ENCODE measurements at places on chromosomes 7 and 10. TPM values are rescaled to one million over a fixed set of nuclear protein-coding genes. Genes with fewer than 3 reads are reported as not detected.

DNA sequence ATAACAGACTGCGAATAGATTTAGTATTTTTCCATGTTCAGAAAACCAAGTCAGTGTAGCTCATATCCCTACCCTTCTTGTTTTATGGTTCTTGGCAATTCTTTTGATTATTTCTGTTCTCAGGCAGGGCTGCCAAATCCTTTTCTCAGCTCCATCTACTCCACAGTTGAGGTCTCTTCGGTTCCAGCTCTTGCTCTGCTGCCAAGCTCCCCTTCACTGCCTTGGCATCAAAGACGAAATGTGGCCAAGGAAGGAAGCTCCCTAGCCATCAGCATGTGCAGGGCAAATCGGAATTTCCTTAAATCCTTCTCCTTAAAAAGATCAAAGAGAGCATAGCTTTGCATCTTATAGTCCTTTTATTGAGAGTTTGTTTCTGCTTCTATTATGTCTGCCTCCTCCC lies 116.4 kb upstream of the NOBOX start:
- DNase-seq, result no peak

DNA sequence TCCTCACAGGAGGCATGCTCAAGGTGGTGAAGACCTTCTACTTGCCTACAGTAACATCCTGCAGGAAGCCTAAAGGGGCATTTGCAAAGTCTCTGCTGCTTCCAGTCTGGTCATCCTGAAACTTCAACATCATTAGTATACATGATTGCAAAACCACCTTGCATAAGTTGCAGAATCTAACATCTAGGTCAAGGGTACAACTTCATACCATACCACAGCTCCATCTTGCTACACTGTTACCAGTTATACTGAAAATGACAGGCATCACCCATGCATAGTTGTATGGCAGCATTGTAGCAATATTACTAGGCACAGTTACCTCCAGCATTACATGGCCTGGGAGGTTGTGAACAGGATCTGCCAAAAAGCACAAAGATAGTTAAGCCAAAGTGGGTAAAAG lies 13.7 kb upstream of the MACROH2A2 start:
- no peak for DNase-seq

- DNase-seq, result no peak
Measured at GRCh38 chr7:70459546-70459945, 672.4 kb upstream of the GALNT17 start.

DNA sequence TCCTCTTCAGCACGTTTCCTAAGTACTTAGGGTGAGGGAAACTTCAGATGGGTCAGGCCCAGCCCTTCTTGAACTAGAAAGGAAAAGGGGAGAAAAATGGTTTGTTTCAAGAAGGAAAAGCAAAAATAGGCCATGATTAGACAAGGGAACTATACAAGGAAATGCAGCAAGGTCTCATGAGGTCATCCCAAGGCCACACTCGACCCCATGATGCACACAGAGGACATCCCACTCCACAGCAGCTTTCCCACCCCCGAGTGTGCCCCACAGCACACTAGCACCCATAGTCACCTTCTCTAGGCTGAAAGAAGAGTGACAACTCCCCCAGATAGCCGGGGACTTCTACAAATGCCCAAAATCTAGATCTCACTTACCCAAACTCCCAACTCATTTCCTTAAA lies 173.4 kb downstream of the FAM107B start:
- DNase-seq, result no peak

GRCh38 chr7:36387435-36388231 lies 2.0 kb upstream of the ANLN start:
- no peak for DNase-seq

- DNase-seq, result no peak
Measured at GRCh38 chr7:151552352-151553028, 32.8 kb upstream of the RHEB start.

- DNase-seq, result no peak
Measured at GRCh38 chr7:150780292-150780691, 19.9 kb downstream of the TMEM176B start.

DNA sequence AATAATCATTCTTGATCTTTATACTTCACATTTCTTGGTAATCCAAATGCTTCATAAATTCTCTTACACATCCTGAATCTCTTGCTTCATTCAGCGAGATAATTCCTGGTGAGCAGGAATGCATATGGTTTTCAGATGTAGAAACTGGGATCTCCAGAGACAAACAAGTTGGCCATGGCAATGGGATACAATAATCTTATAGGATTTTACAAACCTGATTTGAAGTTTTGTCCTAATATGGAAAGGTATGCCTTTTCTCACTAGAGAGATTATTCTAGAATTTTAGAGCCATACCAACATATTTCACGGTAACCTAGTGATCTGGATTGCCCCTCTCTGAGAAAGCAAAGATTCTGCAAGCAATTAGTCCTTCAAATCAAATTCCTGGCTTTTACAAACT lies 13.1 kb upstream of the TRDMT1 start:
- DNase-seq, result no peak

DNA sequence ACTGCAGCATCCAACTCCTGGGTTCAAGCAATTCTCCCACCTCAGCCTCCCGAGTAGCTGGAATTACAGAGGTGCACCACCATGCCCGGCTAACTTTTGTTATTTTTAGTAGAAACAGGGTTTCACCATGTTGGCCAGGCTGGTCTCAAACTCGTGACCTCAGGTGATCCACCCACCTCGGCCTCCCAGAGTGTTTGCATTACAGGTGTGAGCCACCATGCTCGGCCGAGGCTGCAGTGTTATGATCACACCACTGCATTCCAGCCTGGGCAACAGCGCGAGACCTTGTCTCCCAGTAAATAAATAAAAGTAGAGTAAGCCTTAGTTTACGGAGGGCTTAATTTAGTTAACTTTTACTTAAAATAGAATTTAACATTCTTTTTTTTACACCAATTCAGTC lies 23.7 kb upstream of the IGF2BP3 start:
- DNase-seq, result no peak

DNA sequence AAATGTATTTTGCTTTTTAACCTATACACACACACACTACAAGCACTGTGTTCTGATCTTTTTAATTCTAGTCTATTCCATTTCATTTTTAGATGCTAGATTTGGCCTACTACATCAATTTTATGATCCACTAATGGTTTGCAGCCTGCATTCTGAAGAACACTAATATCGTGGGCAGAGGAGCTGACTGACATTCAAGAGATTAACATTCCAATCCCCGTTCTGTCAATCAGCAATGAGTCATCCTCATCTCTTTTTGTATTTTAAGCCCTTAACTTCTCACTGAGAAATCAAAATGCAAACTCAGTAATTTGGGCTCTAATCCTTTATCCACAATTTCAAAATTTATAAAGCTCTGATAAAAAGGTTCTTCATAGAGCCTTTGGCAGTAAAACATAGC lies 47.1 kb upstream of the GAD2 start:
- no peak for DNase-seq

- DNase-seq, result no peak
Measured at GRCh38 chr10:11215471-11215870, 197.8 kb downstream of the CELF2 start.

DNA sequence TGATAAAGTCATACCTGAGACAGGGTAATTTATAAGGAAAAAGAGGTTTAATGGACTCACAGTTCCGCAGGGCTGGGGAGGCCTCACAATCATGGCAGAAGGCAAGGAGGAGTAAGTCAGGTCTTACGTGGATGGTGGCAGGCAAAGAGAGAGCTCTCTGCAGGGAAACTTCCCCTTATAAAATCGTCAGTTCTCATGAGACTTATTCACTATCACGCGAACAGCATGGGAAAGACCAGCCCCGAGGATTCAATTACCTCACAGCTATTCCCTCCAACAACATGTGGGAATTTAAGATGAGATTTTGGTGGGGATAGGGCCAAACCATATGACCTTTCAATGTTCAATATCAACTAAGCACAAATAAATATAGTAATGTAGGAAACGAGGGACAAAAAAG lies 559.4 kb upstream of the KCND2 start:
- DNase-seq, result no peak

DNA sequence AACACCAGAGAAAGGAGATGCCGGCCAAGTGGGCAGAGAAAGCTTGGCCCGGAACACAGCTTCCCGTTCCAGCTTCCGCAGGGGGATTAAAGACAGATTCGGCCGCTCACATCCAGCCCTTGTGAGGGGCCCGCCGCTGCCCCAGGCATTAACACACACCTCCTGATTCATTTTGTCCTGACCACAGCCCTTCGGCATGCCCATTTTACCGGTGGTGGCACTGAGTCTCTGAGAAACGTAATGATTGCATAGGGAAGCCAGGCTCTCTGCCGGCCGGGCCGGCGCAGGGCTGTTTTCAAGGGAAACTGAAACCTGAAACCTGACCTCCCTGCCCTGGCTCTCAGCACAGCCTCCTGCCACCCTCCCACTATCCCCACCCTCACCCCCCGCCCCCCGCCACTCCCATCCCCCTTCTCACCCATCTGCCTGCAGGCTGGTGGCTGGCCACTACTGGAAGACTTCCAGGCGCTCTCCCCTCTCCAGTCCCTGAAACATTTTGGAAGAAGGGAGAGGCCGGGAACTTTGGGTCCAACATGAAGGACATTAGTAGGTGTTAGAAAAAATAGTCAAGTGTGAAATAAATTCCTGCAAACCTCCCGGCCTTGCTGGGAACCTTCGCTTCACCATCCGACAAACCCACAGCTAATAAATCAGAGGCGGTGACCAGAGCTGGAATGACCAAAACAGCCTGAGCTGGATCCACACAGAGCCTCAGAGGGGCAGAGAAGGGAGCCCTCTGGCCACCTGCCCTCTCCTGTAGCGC lies 83.5 kb upstream of the CUX1 start:
- no peak for DNase-seq

DNA sequence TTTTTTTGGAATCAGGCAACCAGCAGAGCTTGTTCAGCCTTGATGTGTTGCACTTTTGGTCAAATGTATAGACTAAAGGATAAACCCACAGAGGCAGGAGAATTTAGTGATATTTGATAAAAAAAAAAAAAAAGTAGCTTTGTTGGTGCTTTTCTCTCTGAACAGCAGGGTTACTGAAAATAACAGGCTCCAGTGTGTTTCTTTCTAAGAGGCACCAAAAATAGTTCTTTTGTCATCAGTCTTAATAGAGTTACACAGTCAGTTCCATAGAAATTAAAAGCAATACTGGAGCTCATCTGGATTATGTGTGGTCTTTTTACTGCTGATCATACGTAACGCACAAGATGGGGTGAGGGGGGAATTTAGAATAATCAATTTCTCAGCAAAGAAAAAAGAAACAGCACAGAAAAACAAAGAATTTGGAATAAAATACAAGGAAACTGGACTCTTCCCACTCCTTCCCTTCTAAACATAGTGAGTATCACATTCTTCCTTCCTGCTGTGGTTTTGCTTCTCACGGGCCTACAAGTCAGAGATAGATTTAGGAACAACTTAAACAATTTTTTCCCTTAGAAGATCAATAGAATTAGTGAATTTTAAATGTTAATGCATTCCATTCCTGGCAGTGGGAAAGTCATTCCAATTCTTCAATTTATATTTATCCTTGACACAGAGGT lies 178.8 kb upstream of the AKR1E2 start:
- DNase-seq, result no peak

- no peak for DNase-seq
Measured at GRCh38 chr7:128831178-128831993, 1.2 kb downstream of the FLNC start.

DNA sequence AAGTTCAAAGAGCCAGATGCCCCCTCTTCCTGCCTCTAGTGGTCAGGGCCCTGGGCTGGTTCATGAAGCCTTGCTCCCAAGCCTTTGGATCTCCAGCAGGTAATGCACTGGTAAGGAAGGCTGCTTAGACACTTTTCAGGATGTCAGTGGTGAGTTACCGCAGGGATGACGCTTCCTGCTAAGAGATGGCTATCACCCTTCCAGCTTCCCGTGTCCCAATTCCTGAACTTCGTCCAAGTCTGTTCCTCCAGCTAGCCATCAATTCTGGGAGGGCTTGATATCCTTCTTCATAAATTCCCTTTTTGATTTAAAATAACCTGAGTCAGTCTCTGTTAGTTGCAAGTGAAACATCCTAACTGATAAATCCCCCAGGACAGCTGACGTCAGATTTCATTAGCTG lies 221.2 kb downstream of the PLXNA4 start:
- DNase-seq, result no peak

DNA sequence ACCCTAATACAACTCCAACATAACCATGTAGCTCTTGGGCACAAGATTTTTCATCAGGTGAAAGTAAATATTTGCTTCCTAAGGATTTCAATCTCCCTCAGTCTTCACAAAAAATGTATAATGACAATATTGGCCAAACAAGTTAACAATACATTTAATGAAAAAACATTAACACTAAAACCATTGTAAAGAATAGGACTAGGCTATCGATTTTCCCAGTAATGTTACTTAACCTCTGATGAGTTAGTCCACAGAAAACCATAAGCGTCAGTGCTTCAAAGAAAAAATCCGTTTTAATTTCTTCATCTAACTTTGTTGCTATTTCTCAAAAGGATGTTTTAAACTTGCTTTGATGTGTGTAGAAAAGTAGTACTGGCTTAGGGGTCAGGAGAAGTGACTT lies 1.2 kb downstream of the ZNF33B start:
- DNase-seq, result no peak

DNA sequence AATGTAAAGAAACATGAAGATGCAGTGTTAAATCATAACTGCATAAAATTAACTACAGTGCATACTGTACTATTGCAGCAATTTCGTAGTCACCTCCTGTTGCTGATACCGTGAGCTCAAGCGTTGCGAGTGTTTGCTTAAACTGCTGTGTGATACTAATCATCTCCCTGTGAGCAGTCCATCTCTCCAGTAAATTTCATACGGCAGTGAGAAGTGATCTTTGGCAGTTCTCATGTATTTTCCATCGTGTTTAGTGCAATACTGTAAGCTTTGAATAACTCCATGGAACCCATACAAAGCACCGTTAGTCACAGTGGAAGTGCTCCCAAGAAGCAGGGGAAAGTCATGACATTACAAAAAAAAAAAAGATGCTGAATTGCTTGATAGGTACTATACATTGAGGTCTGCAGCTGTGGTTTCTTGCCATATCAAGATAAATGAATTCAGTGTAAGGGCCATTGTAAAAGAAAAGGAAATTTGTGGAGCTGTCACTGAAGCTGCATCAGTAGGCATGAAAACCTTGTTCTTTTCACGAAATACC lies 360.4 kb downstream of the EXOC4 start:
- no peak for DNase-seq

Gene PITRM1
- 75.0 TPM for total RNA-seq

Gene GRID1
- total RNA-seq, result not detected

Gene UBTD1
- total RNA-seq, result 3.5 TPM

Gene HSPA12A
- total RNA-seq, result not detected

Gene PTPRE
- total RNA-seq, result 55.5 TPM

Gene IFIT1B
- total RNA-seq, result not detected

Gene HMX3
- total RNA-seq, result 0.20 TPM

Gene ZNF117
- total RNA-seq, result 2.0 TPM

Gene MMS19
- 74.2 TPM for total RNA-seq
